ENCODE measurements at places on chromosomes 2 and 18.
A peak's percentile ranks its signal among the peaks of the same experiment; 100 is the strongest.

- DNase-seq = peak; percentile 41
These were observed 950.8 kb upstream of the SLC39A10 start for GRCh38 chr2:194706179-194706578.

- DNase-seq = no peak
These were observed 94.1 kb downstream of the COL6A3 start for GRCh38 chr2:237319887-237320286.

DNA sequence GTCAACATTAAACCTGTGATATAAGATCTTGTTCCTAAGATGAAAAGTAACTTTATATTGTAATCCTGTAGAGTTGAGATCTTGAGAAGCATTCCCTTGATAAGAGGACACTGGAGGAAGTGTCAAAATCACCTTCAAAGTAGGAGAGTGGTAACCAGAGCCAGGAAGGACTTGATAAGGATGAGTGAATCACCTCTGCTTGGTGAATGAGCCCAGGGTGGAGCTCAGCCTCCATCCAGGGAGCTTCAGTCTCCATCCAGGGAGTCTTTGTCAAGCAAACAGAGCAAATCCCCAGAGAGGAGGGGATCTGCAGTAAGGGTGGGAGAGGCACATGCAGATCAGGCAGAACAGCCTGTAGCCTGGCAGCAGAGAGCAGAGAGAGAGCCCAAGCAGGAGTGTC lies 167.1 kb upstream of the SIX2 start:
- DNase-seq = peak; percentile 57

DNA sequence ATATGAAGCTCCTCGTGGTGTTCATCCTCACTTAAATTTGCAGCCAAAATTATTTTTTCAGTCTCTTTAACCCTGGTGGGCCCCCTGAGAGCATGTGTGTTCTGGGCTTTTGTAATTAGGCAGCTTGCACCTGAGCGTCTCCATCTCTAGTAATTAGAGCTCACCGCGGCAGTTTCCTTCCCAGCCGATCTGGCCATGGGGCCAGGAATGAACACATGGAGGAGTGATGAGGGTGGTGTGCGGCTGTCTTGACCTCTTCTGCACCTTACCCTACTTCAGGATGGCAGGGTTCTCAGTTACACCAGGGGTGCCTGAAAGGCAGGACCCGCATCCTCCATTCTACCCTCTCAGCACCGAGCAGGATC lies 98.5 kb downstream of the AFF3 start:
- DNase-seq = no peak

DNA sequence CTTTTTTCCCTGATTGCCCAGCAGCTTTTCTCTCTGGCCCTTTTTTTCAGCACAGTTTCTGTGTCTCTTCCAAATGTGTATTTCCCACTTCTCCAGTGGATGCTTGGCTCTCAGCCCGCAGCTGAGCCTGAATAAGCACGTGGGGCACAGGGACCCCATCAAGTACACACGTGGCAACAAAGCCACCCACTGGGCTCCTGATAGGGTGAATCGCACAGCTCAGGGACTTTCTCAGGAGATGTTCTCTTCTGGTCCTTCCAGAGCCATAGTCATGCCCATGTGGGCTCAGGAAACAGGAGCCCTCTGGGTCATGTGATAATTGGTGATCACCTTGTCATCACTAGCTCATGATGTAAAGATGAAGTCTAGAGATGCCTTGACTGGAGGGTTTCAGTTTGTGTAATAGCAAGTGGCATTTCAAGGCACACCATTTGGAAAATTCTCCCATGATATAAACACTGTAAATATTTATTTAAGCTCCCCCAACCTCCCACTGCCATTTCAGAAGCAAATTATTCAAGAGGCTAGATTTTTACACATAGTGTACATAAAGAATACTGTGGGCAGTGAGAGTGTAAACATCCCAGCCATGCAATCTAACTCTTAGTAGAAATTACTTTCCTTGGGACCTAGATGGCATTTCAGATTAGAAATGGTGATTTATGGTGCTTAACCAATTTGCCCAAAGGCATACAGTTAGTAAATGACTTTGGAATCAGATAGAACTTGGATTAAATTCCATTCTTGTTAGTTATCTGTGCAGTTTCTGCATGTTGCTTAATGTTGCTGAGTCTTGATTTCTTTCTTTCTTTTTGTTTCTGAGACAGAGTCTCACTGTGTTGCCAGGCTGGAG lies 597.5 kb downstream of the SLC4A3 start:
- DNase-seq = peak; percentile 86

- DNase-seq = no peak
These were observed 3.8 kb downstream of the CATIP start for GRCh38 chr2:218360453-218360852.

DNA sequence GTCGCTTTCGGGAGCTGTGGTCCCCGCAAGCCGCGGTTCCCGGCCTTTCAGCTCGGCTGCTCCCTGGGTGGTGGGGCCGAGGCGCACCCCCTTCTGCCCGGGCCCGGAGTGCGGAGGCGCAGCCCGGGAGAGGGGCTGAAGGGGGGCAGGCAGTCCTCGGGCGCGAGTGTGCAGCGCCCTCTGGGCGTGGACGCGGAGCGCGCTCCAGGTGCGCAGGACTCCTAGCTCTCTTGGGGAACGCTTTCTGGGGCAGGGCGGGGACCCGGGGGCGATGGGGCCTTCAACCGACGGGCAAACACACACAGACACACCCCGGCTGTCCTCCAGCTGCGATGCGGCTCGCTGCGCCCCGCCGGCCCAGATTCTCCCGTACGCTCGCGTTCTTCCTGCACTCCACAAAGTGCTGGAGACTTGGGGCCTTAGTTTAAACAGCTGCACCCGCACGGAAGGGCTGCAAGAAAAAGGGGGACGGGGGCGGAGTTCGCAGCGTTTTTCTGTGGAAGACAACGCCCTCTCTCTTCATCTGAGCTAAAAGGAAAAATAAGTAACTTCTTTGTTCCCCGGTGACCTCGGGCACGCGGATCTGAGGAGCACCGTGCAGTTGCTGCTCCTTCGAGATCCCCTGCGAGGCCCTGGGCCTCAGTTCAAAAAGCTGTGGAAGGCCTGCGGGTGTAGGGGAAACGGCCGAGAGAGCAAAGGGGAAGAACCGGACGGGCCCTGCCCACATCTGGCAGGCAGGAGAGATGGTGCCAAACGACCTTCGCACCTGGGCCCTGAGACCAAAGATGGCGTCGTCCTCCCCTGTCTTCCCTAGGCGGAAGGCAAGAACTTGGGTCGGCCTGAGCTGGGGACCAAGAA lies 593 bp upstream of the SDC1 start:
- DNase-seq = peak; percentile 84

DNA sequence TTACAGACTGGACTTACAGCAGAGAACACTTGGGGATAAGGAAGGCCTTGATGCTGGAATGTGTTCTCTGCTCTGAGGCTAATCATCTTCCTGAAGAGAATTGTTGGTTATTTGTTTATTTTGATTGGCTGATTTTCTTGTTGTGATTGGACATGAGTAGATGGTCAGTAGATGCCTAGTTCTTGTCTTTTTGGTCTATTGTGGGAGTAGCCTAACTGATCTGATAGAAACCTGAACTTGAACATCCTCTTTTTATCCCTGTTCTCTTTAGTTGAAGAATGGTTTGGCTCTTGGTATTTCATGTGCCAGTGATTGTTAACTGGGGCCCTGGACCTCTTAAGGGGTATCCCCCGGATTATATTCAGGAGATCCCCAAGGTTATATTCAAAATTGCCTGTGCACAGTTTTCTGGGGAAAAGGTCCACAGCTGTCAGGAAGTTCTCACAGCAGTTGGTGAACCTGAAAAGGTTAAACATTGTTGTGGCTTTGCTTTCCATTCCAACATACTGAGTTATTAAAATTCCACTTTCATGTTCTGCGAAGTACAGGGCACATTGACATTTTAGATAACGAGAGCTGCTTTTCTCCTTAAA lies 13.6 kb downstream of the TWSG1 start:
- no peak for DNase-seq
